Cortex of kidney (tissue), 1 donor: ENCODE measurements at places on chromosomes 6 and 20.

- no peak for DNase-seq
Observed at GRCh38 chr6:142562865-142563264, 261.1 kb downstream of the ADGRG6 start.

GRCh38 chr6:115882174-115882573 is 178.5 kb downstream of the FRK start:
- no peak for DNase-seq

- no peak for DNase-seq
Observed at GRCh38 chr6:134432036-134432435, 114.1 kb upstream of the SGK1 start.

- DNase-seq: no peak
Observed at GRCh38 chr20:23205611-23206041, 119.5 kb upstream of the CD93 start.

DNA sequence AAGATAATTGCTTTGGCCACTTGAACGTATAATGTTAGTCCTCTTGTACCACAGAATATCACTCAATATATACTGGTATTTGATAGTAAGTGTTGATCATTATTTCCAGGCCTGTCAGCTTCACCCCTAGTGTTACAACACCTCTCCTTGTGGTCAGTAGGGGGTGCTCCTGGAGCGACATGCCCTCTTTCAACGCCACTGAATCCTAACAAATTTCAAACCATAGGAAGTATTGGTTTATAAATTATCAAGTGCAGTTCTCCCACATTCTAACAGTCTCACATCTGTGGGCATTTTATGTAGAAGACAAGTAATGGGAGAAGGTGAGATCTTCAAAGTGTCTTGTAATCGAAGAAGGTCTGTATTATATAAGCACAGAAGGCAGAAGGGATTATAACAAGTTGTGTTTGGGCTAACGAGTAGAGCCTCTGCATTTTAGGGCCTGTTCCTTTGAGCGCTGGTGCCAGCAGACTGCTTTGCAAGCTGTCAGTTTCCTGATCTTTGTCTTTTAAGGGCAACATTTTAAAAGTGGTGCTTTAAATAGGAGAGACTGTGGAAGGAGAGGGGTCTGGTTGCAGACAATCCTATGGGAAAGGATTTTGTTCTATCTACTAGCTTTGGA is 57.1 kb upstream of the CEP162 start:
- DNase-seq: no peak

DNA sequence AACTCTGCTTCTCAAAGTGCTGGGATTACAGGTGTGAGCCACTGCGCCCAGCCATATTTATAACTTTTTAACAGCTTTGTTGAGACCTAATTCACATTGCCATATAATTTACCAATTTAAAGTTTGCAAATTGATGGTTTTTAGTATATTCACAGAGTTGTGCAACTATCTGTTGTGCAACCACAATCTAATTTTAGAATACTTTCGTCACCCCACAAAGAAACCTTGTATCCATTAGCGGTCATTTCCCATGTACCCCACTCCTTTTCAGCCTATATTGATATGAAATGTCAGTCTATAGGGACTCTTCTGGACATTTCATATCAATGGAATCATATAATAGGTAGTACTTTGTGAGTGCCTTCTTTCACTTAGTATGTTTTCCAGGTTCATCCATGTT is 55.8 kb downstream of the FOXO3 start:
- DNase-seq: no peak

DNA sequence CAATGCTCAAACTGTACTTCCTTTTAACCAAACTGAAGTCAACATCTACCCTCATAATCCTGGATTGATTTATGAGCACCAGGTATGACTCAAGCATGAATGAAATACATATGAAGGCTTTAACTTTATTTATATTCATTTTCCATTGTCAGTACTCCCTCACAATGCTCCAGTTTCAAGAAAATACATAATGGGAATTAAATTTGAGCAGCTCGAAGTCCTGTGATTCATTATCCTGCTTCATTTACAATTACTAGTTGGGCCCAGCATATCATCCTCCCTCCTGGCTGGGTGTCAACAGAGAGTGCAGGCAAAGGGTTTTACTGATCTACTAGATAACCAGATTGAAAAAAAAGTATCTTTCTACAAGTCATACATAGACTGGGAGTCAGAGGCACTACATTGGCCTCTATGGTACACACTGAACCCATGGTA is 10.1 kb downstream of the SAMHD1 start:
- no peak for DNase-seq

DNA sequence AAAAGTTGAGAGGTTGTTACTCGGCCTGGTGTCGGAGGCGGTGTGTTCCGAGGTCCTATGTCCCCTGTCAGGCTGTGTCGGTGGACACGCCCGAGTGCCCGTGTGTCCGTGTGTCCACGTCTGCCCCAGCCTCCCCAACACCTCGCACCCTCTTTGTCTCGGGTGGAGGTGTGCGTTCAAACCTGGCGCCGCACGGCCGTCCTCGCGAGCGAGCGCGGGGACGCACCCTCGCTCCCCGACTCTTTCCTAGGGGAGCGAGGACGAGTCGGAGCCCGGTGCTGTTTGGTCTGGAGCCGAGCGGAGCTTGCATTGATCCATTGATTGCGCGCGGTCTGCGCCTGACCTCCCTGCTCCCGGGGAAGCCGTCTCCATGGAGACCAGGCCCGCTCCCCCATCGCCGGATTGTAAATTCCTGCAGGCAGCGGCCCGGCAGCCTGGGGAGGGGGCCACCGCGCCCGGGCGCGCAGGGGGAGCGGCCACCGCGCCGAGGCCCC is 411 bp upstream of the SCUBE3 start:
- no peak for DNase-seq

- no peak for DNase-seq
Observed at GRCh38 chr6:119482850-119483285, 133.3 kb upstream of the MAN1A1 start.

- no peak for DNase-seq
Observed at GRCh38 chr6:4085332-4085700, 6.4 kb upstream of the FAM217A start.

- no peak for DNase-seq
Observed at GRCh38 chr20:54140067-54140466, 33.7 kb downstream of the CYP24A1 start.

GRCh38 chr6:149212206-149212605 is 105.3 kb upstream of the TAB2 start:
- no peak for DNase-seq

GRCh38 chr20:14710951-14711350 is 373.5 kb upstream of the FLRT3 start:
- no peak for DNase-seq

DNA sequence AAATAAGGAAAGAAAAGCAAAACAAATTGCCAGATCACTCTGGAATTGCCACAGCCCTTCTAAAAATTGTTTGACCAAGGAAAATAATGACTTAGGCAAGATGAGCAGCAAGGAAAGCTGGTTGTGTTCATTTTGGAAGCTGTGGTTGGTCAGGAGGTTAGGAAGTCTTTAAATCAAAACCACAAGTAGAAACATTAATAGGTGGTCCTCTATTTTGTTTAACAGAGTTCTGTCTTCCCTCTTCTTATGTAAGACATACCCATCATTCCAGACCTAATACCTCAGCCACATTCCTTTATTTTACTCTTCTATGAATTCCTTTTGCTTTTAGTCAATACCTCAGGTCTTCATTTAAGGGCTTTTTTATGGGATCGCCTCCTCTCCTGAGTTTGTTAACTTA is 422.2 kb upstream of the PLCB4 start:
- DNase-seq: no peak

DNA sequence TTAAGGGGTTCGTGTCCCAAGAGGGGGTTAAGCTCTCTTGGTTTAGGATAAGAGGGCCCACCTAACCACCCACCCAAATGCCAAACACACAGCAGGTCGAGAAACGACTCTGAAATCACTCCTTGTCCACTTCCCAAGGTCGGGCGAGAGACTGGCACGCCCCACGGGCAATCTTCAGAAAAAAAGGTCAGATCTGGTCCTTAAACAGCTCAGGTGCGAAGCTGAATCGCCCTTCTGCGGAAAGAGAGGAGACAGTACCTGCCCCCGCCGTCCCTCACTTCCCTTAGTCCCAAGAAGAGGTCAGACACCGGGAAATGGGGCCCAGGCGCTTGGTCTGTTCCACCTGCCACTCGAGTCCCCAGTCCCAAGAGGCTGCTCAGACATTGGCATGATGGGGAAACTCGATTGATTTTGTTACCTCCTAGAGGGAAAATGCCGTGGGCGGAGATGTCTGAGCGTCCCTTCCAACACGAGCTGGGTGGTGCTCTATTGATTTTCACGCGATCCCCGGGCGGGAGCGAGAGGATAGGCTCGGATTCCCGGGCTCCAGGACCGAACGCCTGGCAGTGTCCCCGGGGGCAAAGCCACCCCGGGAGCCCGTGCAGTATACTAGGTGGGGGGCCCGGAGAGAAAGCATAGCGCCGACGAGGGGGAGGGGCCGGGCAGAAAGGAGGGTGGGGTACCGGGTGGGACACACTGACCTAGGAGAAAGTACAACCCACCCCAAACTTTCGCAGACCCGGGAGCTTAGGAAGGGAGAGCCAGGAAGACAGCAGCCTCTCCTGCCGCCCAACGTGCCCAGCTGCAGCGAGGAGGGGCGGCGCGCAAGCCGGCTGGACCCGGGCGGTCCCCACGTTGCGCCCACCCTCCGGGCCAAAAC is 1.1 kb upstream of the SAMD5 start:
- DNase-seq: no peak

DNA sequence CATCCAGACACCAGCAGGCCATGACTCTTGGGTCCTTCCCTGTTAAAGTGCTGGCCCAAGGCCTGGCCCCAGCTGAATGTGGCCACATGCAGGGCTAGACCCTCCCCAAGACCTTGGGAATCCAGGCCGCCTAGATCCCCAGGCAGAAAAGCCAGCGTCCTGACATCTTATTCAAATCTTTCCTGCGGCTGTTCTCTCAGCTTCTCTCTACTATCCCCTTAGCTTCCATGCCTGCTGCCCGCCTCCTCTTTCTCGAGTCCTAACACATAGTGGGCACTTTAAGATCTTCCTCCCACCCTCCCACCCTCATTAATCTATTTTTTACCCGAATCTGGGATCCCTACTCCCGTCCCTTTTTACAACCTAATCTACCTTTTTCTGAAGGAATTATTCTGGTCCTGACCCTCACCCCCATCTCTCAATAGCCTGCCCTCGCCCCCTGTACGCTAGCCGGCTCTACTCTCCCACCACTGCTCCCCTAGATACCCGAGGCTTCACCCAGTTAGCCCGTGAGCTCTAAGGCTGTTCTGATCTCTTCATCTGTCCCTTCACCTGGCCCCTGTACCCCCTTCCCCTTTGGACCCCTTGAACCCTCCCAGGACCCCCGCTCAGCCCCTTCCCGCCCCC is at the start of gene CCHCR1:
CCHCR1 (minus strand) TSS at position 290 of the 627 bp plus-strand sequence; CDS start at position 88, 202 bp downstream.
- no peak for DNase-seq

DNA sequence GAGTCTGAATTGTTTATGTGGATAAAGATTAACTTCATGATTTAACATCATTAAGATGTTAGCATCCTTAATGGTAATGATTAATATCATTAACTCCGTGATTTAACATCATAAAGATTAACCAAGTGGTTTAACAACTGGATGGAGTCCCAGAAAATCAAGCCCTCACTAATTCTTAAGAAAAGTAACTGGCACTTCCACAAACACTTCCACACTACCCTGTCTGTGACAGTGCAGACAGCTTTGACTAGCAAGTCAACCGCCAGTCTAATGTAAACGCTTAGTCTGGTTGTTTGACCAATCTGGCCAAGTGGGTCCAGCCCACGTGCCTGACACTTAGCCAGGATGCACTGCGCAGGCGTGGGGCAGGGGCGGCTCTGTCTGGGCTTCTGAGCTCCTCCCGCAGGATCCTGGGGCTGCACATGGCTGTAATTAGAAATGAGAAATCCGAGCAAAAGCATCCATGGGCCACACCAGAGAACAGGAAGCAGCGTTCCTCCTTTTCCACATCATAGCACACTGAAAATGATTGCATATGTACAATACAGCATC is 424.2 kb downstream of the FOXA2 start:
- no peak for DNase-seq

GRCh38 chr6:17486680-17487079 is 93.3 kb downstream of the CAP2 start:
- no peak for DNase-seq

DNA sequence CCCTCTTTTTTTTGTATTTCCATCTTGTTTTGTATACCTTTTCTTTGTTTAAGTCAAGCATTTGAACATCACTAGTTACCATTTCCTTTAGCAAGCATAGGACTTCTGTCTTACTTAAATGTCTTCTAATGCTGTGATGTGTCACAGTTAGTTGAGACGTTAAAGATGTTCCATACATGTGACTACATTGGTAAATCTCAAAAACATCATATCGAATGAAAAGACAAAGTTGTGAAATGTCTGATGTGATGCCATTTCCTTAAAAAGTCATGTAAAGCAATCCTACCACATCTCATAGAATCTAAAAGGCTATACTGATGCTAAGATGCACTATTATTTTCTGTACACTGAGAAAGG is 26.8 kb downstream of the SLC16A10 start:
- DNase-seq: no peak

DNA sequence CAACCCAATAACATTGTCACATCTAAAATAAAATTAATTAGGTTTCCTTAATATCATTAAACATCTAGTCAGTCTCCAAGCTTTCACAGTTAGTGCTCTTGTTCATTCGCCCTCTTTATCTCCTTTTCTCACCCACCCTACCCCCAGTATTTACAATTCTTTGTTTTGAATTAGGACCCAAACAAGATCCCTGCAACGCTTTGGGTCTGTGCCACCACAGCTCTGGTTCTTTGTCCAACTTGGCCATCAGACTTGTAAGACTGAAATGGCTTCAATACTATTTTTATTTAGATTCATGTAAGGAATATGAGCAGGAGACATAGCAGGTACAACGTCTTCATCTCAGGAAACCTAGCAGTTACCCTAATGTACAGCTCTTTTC is 276.5 kb downstream of the CDKAL1 start:
- no peak for DNase-seq

GRCh38 chr20:14866841-14867514 is 529.6 kb upstream of the FLRT3 start:
- no peak for DNase-seq

- DNase-seq: no peak
Observed at GRCh38 chr20:23156170-23156841, 70.2 kb upstream of the CD93 start.
